ENCODE measurements at places on chromosomes 2 and 18.
A peak's percentile ranks its signal among the peaks of the same experiment; 100 is the strongest.

- DNase-seq = no peak
Observed at GRCh38 chr2:166042768-166043390, 84.9 kb downstream of the SCN1A start.

DNA sequence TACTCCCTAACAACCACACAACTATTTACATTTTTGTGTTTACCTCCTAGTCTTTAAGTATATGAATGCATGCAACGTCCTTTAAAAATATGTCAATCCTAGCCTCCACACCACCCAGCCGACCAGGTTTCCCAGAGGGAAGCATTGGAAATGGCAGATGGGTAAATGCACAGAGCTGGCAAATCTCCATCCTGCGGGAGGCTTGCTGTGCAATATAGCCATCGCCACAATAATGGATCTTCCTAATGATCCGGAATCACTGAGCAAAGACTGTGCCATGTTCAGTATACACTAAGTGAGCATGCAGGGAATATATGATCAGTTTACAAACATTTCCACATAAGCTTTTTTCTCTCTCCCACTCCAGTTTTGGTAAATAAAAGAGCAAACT lies 131.8 kb downstream of the NEDD4L start:
- no peak for DNase-seq

GRCh38 chr2:241092677-241093076 lies 9.4 kb downstream of the MTERF4 start:
- no peak for DNase-seq

- DNase-seq = no peak
Observed at GRCh38 chr2:191869781-191870180, 22.9 kb upstream of the CAVIN2 start.

GRCh38 chr18:80176334-80177073 lies 67.4 kb downstream of the ADNP2 start:
- no peak for DNase-seq

GRCh38 chr2:207257251-207258250 lies 91.8 kb upstream of the KLF7 start:
- DNase-seq = no peak

- DNase-seq = no peak
Observed at GRCh38 chr2:111034606-111035005, 86.1 kb upstream of the BCL2L11 start.

- peak; percentile 96 for DNase-seq
Observed at GRCh38 chr2:10812362-10813162, at the start of gene PDIA6. PDIA6 (minus strand) TSS chr2:10812785; CDS start chr2:10812696, 89 bp downstream.

- DNase-seq = no peak
Observed at GRCh38 chr2:30149513-30149912, 2.7 kb downstream of the YPEL5 start.

- DNase-seq = no peak
Observed at GRCh38 chr2:106058469-106059137, 135.5 kb downstream of the UXS1 start.

GRCh38 chr2:133568172-133568571 lies at the start of gene NCKAP5:
NCKAP5 (minus strand) TSS chr2:133568463; CDS start chr2:133517526, 50,937 bp downstream.
- no peak for DNase-seq

GRCh38 chr2:114507744-114508143 lies 65.3 kb downstream of the DPP10 start:
- no peak for DNase-seq

DNA sequence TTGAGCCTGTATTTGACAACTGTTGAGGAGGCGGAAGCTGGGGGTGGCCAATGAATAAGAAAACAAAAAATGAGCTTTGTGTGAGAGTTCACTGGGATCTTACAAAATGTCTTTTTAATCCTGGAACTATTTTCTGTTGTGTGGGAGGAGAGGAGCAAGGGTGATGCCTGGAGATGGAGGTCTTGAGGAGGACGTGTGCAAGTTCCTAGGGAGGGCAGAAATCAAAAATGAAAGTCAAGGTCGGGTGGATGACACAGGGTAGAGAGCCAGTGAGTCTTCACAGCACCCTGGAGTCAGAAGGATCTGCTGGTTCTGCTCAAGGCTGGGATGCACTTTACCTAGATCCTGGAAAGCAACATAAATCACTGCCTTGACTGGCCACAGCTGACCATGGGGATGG lies 180.3 kb upstream of the PKDCC start:
- no peak for DNase-seq

- no peak for DNase-seq
Observed at GRCh38 chr2:41972819-41973218, 75.0 kb upstream of the PKDCC start.

- DNase-seq = no peak
Observed at GRCh38 chr2:45049569-45050336, 40.5 kb upstream of the SIX2 start.

- DNase-seq = no peak
Observed at GRCh38 chr2:16165518-16166326, 225.4 kb downstream of the MYCN start.

DNA sequence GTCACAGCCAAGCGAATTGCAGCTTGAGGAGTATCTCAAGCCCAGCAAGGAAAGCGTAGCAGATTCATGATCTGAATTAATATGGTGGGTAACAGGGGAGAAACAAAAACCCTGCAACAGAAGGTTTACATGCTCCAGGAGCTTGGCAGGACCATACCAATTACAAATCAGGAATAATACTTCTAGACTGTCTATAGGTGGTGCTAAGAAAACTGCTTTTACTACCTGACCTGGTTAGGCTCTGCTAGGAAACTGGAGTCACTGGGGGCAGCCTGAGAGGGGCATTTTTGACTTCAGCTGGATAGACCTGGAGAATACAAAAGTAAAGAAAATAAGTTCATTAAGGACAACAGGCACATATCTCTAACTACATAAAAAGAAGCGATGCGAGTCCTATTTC lies 24.6 kb upstream of the SPOPL start:
- no peak for DNase-seq

DNA sequence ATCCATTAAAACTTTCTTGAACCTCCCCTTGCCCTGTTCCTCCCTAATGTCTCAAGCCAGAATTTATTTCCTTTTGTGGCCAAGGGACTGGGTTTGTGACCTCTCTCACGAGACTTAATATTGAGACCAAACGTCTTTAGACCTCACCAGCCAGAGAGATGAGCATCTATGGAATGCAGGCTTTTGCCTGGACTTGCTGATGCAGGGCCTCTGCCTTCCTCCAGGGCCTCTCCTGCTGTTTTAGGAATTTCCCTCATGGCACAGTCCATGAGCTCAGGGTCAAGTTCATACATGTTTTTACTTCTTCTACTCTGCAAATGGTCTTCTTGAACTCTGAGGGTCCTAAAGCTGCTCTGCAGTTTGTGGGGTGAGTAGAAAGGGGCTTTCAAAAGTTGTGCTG lies 22.3 kb downstream of the IL1B start:
- no peak for DNase-seq

GRCh38 chr18:11512096-11513025 lies 97.0 kb upstream of the SLC35G4 start:
- DNase-seq = no peak

DNA sequence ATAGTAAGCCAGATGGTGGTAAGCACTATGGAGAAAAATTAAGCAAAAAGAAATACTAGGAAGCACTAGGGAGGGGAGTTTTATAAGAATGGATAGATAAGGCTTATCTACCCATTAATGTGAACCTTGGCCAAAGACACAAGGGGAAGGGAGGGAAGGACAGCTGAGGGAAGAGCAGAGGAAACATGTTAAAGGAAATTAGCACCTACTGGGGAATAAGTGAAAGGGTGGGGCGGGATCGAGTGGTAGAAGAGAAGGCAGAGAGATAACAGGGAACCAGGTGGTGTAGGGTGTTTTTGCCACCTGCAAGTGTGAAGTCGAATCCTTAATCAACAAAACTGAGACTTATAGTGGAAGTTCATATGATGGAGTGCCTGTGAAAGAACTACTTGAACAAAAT lies 1.7 kb downstream of the UNC80 start:
- DNase-seq = no peak

DNA sequence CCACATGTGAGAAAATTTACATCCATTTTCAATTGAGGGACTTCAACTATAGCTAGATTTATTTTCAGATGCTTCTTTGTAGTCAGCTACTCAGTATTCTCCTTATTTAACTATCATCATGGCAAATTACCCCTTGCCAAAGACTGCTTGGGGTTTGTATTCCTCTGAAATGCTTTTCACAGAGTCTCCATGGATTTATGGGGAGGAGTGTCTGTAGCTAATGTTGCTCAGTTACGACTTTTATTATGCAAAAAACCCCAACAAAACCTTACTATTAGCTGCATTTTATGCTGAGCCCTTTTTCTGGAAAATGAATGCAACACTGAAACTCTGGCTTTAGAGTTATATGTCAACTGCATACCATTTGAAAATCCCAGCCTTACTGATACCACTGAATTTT lies 78.6 kb downstream of the RFTN2 start:
- no peak for DNase-seq

DNA sequence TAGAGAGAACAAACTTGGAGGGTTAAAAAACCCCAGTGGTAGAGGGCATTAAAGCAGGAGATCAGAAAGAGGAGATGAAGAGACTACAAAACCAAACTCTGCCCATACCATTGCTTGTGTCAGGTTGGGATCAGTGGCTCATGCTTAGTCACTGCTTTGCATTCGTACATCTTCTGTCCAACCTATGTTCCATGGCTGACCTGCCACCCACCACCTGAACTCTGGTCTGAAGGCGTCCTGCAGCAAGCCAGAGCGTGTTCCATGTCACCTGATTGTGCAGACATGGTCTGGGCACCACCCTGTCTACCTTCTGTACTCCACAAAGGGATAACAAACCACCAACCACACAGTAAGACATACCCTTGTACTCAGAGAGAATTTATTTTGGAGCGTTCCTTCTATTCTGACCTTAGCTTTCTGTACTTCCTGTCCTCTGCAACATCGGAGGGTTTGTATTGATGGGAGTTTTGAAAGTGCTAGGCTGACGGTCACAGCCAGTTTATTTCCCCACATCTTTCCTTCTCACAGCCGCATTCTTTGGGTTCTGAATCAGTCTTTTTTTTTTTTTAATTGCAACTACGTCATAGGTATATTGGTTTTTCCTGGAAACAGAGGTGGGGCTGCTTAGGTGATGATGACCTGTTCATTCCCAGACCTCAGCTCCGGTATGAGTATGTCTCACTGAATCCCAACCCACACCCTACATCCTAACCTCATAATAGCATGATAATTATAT lies 88.3 kb downstream of the SOWAHC start:
- no peak for DNase-seq

DNA sequence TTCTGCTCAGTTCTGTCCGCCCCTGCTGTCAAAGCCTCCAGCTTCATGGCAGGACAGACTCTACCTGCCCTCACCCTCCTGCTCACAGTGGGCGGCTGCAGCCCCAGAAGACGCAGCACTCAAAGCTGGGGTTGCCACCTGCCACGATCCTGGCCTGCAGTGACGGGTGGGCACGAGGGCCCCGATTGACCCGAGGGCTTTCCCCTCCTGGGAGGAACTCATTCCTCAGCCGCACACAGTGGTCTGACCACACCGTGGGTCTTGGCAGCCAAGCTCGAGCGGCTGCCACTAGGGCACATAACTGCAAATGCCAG lies 47.1 kb downstream of the HS6ST1 start:
- DNase-seq = no peak

GRCh38 chr2:234378440-234378839 lies 118.4 kb downstream of the ARL4C start:
- no peak for DNase-seq

DNA sequence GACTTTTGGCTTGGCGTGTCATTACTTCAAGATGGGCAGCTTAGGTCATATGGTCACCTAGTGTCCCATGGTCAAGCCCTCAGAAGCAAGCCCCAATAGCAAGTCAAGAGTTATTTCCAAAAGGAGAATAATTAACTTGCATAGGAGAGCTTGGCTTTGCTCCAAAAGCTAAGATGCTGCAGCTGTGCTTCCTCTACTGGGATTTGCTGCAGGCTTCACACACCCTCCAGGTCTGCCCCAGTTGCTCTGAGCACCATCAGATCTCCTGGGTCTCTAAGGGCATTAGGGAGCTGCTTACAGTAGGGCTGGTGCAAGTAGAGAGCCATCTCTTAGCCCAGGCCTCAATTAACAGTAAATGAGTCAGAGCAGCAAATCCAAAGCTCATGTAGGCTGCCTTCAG lies 46.6 kb downstream of the THUMPD2 start:
- DNase-seq = no peak

GRCh38 chr2:72932805-72933204 lies 15.5 kb downstream of the EMX1 start:
- no peak for DNase-seq

GRCh38 chr18:22822841-22823508 lies 110.2 kb upstream of the RBBP8 start:
- no peak for DNase-seq

DNA sequence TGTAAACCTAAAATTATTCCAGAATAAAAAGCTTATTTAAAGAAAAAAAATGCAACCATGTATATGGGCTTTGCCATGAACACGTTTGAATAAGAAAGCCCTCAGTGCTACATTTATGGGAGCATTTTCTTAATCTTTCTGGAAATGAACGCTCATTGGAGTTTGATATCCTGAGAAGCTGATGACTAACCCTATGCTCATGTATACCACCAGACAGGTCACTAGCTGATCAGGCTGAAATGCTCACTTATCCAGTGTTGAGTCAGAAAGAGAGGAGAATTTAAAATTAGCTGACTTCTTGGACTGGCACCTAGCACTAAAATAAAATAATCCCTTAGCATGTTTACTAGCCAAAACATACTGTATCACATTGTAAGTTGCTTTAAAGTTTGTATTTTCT lies 254.9 kb upstream of the SIX3 start:
- DNase-seq = no peak

- no peak for DNase-seq
Observed at GRCh38 chr2:201798252-201798913, 8.0 kb upstream of the CDK15 start.

DNA sequence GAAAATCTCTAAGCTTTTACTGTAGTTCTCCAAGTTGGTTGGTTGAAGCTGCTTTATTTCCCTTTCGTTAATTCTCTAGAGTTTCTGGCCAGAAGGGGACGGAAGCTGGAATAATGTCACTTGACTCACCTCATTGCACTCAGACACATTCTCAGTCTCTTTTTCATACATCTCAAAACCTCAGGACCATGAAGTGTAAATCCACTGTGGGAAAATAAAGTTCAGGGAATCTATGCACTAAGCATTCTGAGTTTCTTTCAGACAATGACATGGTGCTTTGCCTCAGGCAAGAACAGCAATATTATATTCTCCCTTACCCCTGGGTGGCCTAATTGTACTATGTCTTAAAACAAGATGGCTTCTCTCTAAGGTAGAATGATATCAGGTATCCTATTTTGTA lies 167.8 kb downstream of the PRPF40A start:
- DNase-seq = no peak

DNA sequence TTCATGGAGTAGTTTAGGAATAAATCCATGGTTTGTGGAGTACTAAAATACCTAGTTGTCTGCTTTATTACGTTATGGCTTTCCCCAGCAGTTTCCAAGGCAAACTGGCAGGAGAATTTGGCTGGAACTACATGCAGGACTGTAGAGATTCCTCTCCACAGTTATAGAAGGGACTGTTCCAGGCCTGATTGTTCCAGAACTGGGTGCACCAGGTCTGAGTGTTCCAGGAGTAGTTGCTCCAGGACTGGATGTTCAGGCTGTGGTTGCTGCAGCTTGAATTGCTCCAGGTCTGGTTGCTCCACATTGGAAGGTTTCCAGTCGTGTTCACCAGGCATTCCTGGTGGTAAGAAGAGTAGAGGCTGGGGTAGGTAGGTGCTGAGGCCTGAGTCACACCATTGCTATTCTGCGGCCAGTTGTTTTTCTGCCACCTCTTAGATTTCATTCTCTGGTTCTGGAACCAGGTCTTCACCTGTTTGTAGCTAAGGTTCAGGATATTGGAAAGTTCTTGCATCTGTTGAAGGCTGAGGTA lies 28.1 kb downstream of the SGPP2 start:
- DNase-seq = no peak
